ENCODE measurements at places on chromosomes 4 and X. TPM values are rescaled to one million over a fixed set of nuclear protein-coding genes. Genes with fewer than 3 reads are reported as not detected.

The YIPF7 gene
- not detected for total RNA-seq

GRCh38 chrX:117607561-117607960, 509.0 kb downstream of the KLHL13 start:
- no peaks in the 10 kb centered on the region for H3K27me3 ChIP-seq
- no peaks in the 10 kb centered on the region for H3K36me3 ChIP-seq
- H3K27ac ChIP-seq: no peak overlapping the region
- DNase-seq: no peak
- H3K4me3 ChIP-seq: no peak overlapping the region
- no peaks in the 10 kb centered on the region for H3K4me1 ChIP-seq

- no peaks in the 10 kb centered on the region for H3K27me3 ChIP-seq
- H3K4me1 ChIP-seq: peaks cover 28% of the 10 kb centered on the region
- no peaks in the 10 kb centered on the region for H3K36me3 ChIP-seq
- peak overlapping the region; percentile 42 for H3K27ac ChIP-seq
- DNase-seq: no peak
Measured at GRCh38 chrX:115582616-115583495, 21.9 kb downstream of the PLS3 start.

GRCh38 chrX:15343075-15343476, 7.8 kb upstream of the PIGA start:
- no peaks in the 10 kb centered on the region for H3K4me1 ChIP-seq
- no peak for DNase-seq
- H3K27me3 ChIP-seq: no peaks in the 10 kb centered on the region
- H3K27ac ChIP-seq: no peak overlapping the region
- H3K36me3 ChIP-seq: no peaks in the 10 kb centered on the region
- H3K4me3 ChIP-seq: no peak overlapping the region

GRCh38 chr4:173530326-173531085, 477 bp upstream of the HAND2 start:
- peaks cover 12% of the 10 kb centered on the region for H3K4me1 ChIP-seq
- H3K27me3 ChIP-seq: peaks cover 20% of the 10 kb centered on the region
- H3K36me3 ChIP-seq: no peaks in the 10 kb centered on the region

GRCh38 chr4:146124023-146124680, 51.4 kb upstream of the LSM6 start:
- no peak overlapping the region for H3K4me3 ChIP-seq
- H3K36me3 ChIP-seq: no peaks in the 10 kb centered on the region
- H3K27ac ChIP-seq: no peak overlapping the region
- no peaks in the 10 kb centered on the region for H3K27me3 ChIP-seq
- no peak for DNase-seq

DNA sequence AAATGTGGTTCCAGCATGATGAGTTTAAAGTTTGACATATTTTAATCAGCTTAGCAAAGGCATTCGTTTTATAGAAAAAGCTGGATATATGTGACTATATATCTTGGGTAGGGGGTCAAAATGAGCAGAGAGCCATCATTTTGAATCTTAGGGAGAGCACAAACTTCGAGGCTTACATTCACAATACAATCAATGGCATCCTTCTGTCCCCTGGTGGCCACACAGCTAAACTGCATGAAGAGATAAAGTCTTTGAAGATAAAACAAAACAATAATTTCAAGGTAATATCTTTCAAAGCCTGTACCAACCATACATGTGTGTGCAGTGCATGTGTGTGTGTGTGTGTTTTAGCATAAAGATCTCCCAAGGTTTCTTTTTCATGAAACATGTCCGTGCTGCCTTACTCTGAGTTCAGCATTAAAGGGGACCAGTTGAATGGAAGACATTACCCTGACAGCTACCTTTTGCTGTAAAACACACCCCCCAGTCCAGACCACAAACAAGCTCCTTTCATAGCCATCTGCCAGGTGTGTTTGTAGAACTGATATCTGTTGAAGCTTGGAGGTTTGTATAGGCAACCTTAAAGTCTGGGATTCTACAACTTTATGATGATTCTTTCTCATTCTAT, 22.0 kb downstream of the DYNLT3 start:
- H3K4me1 ChIP-seq: peaks cover 2% of the 10 kb centered on the region
- no peak overlapping the region for H3K4me3 ChIP-seq
- peak overlapping the region; percentile 51 for H3K27ac ChIP-seq
- DNase-seq: peak; percentile 36
- no peaks in the 10 kb centered on the region for H3K36me3 ChIP-seq

Measured in liver (tissue), 10 donors.